CD4-positive, alpha-beta T cell treated with Interferon alpha-2 for 1 hour (primary cell): ENCODE measurements at places on chromosomes 13 and 19.

DNA sequence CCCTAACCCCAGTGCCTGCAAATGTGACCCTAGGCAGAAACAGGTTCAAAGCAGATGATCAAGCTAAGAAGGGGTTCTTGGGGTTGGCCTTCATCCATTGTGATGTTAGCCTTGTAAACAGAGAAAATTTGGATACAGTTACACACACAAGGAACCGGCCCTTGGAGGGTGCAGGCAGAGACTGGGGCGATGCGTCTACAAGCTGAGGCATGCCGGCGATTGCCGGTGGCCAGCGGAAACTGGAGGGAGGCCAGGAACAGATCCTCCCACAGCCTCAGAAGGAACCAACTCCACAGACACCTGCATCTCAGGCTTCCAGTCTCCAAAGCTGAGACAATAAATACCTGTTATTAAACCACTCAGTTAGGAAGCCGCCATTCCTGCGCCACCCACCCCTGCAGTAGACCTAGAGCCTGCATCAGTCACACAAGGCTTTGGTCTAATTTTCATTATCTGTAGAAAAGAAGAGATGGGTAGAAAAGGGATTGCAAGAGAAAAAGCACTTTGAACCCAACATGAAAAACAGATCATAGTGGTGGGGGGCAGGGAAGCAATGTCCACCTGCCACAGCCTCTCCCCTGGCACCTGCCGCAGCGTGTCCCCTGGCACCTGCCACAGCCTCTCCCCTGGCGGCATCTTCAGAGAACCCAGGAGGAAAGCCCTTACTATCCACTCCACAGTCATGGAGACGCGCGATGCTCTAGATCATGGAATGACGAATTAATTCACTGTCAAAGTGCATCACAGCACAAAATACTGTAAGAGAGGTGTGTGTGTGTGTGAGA is 119.7 kb upstream of the SOX1 start:
- DNase-seq, result no peak

DNA sequence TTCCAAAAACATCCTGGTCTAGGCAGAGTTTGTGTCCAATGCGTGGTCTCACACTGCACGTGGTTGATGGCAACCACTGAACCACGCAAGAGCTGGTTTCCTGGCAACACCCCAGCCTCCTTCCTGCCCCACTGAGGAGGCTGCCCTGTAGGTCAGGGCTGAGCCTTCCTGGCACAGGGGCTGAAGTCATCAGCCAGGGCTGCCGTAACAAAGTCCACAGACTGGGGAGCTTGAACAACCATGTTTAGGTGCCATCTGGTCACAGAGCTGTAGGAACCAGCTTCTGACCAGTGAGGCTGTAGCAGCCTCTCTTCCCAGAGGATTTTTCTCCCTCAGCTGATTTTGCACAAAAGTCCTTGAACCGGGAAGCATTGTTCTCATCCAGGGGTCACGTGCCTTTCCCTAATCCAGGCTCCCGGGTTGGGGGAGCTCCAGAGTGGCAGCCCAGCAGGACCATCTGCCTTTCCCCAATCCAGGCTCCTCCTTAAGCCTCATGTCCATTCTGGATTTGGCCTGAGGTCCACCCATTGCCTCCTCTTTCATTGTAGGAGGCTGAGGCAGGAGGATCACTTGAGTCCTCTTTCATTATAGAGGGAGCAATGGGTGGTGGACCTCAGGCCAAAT is 53.9 kb downstream of the CHST8 start:
- DNase-seq, result no peak

- DNase-seq, result no peak
These were observed 368.0 kb upstream of the SGCG start for GRCh38 chr13:22812793-22813192.

GRCh38 chr19:4555657-4556561 is 3.6 kb downstream of the SEMA6B start:
- no peak for DNase-seq

DNA sequence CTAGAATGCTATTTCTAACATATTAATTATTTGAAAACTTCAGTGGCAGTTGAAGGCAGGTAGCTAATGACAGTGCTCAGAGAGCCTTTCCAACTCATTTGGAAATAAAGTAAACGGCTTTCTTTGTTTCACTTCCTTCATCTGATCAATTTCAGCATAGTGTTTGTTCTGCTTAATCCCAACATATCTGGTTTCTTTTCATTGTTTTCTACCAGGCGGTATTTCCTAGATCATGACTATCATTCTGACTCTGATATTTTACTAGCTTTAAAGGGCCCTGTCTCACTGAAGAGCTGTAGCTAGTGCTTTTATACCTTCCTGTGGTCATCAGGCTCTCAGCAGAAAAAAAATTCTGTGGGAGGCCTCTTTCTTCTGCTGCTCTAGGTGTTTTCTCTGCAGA is 178.6 kb downstream of the RBM26 start:
- DNase-seq, result no peak

DNA sequence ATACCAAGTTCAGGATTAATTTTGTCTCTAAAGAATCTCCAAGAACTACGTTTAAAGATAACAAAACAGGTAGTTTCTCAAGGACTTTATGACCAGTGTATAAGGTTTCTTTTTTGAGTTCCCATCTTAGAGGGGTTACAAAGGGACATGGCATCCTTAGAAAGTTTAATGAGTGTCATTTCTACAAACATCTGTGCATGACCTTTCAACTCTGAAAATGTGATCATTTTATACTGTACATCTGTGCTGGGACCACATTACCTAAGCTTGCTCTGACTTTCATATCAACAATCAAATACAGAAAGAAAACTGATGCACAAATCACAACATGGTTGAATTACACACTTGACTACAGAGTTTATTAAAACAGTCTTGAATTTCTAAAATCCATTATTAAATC is 37.1 kb downstream of the KLF12 start:
- DNase-seq, result no peak

- DNase-seq, result no peak
These were observed 17.8 kb upstream of the CCNA1 start for GRCh38 chr13:36414461-36414860.

DNA sequence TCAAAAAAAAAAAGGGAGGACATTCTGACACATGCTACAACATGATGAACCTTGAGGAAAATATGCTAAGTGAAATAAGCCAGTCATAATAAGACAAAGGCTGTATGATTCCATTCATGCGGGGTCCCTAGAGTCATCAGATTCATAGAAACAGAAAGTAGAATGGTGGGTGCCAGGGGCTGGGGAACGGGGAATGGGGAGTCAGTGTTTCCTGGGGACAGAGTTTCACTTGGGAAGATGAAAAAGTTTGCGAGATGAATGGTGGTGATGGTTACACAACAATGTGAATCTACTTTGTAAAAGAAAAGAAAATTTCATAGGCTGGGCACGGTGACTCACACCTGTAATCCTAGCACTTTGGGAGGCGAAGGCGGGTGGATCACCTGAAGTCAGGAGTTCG is 6.1 kb upstream of the CLEC4G start:
- DNase-seq, result no peak

GRCh38 chr19:57118848-57119247 is 937 bp upstream of the USP29 start:
- DNase-seq, result no peak

GRCh38 chr13:28542804-28543203 is 47.9 kb upstream of the FLT1 start:
- no peak for DNase-seq
